ENCODE measurements at places on chromosomes 1 and 21. TPM values are rescaled to one million over a fixed set of nuclear protein-coding genes. Genes with fewer than 3 reads are reported as not detected.

TEX38 gene
- not detected for total RNA-seq

HSD3B2 gene
- total RNA-seq: not detected

ATP5PO gene
- 165 TPM for total RNA-seq

MRPL24 gene
- 189 TPM for total RNA-seq

CDC42BPA gene
- total RNA-seq: 6.4 TPM

OVAAL gene
- total RNA-seq: not detected

NTNG1 gene
- total RNA-seq: not detected

HAPLN2 gene
- 0.14 TPM for total RNA-seq

PIK3C2B gene
- 8.7 TPM for total RNA-seq

WLS gene
- 17.7 TPM for total RNA-seq

GPR37L1 gene
- 0.14 TPM for total RNA-seq

NID1 gene
- total RNA-seq: 4.1 TPM

AKNAD1 gene
- 1.8 TPM for total RNA-seq

SH3D21 gene
- total RNA-seq: 2.6 TPM

DCST1 gene
- not detected for total RNA-seq

CTPS1 gene
- 88.2 TPM for total RNA-seq

CRYAA gene
- not detected for total RNA-seq

GBP6 gene
- not detected for total RNA-seq

CATSPERE gene
- not detected for total RNA-seq

EIF2D gene
- total RNA-seq: 34.2 TPM

PRMT6 gene
- not detected for total RNA-seq

SMIM1 gene
- 2.1 TPM for total RNA-seq

C1orf116 gene
- 4.5 TPM for total RNA-seq

KRTAP12-2 gene
- not detected for total RNA-seq

COL9A2 gene
- total RNA-seq: 0.23 TPM

EXO1 gene
- total RNA-seq: 25.4 TPM

HPDL gene
- total RNA-seq: 4.7 TPM

CACNA1E gene
- not detected for total RNA-seq

IGSF9 gene
- 0.22 TPM for total RNA-seq

LENEP gene
- total RNA-seq: not detected

ATP5IF1 gene
- total RNA-seq: 171 TPM

SLC35F3 gene
- 4.1 TPM for total RNA-seq

TBX19 gene
- 0.93 TPM for total RNA-seq
